ENCODE measurements at places on chromosomes 1 and 21.

DNA sequence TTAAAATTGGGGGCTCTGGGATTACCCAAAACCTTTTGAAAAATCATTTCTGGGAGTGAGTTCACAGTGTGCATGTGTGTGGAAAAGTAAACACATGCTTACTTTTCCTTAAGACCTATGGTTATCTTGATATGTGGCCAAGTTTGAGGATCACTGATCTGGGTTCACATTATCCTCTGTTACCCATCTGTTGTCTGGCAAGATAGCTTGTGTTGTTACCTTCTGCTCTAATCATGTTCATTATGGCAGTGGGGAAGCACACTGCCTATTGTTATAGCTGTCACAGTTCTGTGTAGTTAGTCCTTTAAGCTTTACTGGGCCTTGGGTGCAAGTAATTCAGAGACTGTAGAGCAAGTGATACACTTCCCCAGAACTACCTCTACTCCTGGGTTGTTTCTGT lies 5.0 kb downstream of the CTBS start:
- no peak for DNase-seq

- DNase-seq, result no peak
Observed at GRCh38 chr1:85452948-85453347, 12.0 kb downstream of the DDAH1 start.

GRCh38 chr1:8019229-8019620 lies 6.9 kb downstream of the ERRFI1 start:
- DNase-seq, result no peak

DNA sequence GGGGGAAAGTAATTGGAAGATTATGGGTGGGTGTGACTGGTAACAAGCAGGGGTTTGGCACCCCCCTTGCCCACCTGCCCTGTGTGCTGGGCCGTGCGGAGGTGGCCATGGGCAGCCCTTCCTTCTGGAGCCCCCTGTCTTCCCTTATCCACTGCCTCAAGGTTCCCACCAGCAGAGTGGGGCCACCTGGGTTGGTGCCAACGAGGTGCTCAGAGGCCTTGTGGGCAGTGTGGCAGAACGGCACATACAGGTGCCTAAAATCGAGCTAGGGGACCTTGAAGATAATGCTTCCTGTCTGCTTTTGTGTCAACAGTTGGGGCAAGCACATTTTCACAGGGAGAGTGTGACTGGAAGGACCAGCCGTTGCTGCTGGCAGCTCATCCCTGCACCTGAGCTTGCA lies 161.8 kb downstream of the PCBP3 start:
- DNase-seq, result no peak

DNA sequence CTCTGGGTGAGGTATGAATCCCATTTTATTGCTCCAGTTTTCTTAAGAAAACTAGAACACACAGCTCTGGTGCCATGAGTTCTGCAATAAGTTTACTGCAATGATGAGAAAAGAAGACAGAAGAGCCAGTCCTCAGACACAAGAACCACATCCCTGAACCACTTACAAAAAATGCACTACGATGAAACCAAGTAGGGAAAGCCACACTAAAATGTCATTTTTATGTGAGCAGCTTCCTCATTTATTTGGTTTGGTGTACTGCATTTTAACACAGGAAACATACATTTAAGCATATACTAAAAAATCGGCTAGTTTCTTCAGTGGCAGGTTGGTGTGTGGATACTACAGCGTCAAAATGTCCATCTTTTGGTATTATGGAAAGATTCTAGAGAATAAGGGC lies 95.9 kb downstream of the PTPN14 start:
- DNase-seq, result no peak

DNA sequence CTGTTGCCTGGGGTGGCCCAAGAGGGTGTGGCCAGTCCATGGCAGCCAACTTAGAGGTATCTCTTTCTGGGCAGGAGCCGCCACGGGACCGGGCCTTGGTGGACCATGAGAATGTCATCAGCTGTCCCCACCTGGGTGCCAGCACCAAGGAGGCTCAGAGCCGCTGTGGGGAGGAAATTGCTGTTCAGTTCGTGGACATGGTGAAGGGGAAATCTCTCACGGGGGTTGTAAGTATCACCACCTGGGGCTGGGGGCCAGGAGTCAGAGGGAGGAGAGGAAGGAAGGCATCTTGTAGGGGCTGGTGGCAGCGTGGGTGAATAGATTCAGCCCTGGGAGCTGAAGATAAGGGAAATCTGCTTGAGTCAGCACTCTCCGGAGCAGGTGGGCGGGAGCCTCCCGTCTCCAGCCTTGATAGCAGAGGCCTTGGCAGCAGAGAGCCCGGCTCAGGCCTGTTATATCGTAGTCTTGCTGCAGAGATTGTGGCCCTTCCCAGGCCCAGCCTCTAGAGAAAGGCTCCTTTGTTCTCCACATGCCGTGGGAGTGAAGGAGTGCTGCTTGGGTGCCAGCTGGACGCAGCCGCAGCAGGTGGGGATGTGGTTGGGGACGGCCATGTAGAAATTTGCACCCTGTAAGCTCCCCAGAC lies 25.4 kb downstream of the PHGDH start:
- DNase-seq, result no peak

- no peak for DNase-seq
Observed at GRCh38 chr1:67458663-67459062, 28.5 kb upstream of the SERBP1 start.

DNA sequence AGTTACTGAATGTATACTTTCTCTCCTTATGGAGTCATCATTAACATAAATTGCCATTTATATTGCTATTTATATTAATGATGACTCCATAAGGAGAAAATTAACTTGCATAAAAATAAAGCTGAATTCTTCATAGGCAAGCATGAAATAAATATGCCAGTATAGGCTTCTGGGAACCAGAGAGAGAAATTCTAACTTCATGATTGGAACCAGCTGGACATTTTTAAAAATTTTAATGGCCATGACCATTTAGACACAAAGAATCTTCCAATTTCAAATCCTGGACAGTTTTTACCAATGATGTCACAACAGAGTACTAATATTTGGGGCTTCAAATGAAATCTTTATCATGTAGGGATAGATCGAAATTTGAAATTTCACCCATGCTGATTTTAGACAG lies 268.7 kb downstream of the PTGER3 start:
- no peak for DNase-seq

GRCh38 chr21:43988506-43989230 lies 23.4 kb upstream of the TRAPPC10 start:
- DNase-seq, result no peak

DNA sequence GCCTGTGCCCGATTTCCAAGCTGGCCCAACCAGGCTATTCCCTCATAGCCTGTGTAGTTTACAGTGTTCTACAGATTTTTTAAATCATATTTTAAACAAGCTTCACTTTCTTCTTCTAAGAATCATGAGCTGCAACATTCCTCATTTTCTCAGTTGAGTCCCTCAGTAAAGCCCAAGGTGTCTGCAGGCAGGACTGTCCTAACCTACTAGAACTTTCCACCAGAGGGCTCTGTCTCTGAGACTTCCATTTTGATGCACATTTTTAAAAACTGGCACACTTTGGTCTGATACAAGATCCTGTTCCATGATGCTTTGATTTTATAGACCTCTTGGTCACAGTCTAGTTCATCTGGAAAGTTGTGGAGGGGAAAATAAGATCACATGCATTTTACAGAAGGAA lies 21.6 kb upstream of the SLAMF6 start:
- no peak for DNase-seq

- DNase-seq, result no peak
Observed at GRCh38 chr1:204479387-204480136, 15.0 kb downstream of the PIK3C2B start.

DNA sequence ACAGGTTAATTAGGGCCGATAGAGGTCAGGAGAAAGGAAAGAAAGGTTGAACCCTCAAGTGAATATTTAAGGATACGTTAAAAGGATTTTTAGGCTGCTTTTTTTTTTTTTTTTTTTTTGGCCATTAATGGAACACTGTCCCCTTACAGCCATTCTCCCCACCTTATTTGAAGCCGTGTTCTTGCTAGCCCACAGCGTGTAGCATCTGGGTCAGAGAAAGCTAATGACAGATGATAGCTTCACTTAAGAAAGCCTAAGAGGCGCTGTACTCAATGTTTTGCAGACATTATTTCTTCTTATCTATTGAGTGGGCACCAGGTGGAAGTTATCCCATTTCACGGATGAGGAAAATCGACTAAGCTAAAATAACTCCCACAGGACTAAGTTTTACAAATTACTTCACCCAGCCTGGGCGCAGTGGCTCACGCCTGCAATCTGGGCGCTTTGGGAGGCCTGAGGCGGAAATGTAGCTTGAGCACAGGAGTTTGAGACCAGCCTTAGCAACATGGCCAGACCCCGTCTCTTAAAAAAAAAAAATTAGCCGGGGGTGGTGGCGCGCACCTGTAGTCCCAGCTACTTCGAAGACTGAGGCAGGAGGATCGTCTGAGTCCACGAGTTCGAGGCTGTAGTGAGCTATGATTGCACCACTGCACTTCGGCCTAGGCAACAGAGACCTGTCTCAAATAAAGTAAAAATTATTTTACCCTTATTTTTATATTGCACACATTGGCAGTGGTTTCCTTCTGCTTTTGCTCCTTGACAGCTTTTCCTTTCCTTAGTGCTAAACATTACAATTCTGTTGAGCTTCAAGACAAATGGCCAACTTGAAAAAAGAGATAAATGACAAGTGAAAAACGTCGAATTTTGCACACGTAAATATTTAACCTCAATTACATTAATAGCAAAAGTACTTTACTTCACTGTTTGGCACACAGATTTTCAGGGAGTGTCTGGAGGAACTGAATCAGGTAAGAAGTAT lies 1.1 kb upstream of the PHTF1 start:
- no peak for DNase-seq

- no peak for DNase-seq
Observed at GRCh38 chr21:29481641-29482040, 182.9 kb downstream of the BACH1 start.

DNA sequence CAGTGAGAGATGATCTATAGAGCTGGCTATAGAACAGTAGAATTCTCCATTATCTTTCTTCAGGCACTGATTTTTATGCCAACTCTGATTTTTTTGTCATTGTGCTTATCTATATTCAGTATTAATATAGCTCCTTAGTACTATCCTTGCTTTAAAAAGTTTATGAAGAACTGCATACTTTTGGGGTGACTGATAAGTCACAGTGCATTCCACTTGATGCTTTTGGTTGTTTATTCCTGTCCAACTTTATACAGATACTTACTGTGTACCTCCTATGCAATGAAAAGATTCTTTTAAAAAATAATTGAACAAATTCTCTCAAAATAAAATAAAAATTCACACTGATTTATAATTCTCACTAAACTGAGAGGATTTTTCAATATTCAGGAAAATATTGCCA lies 71.6 kb downstream of the COL24A1 start:
- DNase-seq, result no peak

GRCh38 chr1:48691429-48692001 lies 85.2 kb downstream of the BEND5 start:
- no peak for DNase-seq

DNA sequence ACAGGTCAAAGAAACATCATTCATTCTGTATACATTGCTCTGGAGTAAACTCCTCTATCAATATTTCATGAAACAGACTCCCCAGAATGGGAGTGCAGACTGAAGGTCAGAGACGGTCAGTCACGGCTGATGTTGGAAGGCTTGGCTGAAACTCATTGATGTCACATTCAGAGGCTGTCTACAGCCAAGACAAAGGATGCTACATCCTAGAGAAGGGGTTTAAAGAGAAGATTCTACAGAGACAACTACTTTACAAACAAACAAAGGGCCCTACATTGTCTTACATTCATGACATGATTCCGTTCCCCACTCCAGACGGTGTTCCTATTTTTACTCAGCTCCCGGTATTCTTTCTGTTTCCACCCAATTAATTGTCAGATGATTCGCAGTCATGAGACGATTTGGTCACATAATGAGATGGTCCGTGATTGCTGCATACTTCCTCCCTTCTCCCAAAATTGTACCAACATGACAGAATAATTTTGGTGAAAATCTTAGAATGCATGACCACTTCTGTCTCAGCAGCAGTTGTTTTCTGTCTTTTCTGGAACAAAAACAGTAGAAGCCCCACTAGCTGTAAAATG lies 73.8 kb upstream of the VAV3 start:
- no peak for DNase-seq

DNA sequence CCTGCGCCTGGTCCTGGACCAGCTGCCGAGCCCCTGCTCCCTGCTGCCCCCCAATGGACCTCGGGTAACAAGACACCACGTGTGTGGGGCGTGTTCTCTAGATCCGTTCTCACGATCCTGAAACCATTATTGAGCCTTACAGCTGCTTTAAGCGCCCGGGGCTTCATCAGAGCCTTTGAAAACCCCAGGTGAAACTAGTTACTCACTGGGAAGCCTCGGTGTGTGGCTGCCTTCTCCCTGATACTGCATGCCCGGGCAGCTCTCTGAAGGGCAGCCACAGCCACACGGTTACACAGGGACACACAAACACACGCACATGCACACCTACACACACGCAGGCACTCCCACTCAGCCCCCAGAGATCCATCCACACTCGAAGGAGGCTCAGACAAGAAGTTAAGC lies 5.3 kb downstream of the HES2 start:
- no peak for DNase-seq

- DNase-seq, result no peak
Observed at GRCh38 chr1:153371231-153371630, 4.2 kb downstream of the S100A12 start.

GRCh38 chr1:227748496-227749182 lies 13.4 kb downstream of the SNAP47 start:
- no peak for DNase-seq

DNA sequence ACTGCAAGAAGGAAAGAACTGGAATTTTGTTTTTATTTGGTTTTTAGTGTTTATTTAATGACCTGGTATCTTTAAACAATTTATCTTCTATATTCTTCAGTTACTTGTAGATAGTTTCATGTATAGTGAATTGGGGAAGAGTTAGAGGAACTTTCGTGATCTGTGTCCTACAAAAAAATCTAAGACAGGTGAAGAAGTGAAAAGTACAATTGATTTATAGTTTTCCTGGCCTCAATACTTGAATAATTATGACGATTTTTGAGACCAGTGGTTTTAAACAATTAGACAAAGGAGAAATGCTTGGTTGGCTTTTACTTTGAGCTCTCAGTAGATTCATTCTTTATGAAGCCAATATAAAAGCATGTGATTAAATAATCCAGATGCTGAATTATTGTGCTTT lies 7.5 kb downstream of the MIER1 start:
- DNase-seq, result no peak

DNA sequence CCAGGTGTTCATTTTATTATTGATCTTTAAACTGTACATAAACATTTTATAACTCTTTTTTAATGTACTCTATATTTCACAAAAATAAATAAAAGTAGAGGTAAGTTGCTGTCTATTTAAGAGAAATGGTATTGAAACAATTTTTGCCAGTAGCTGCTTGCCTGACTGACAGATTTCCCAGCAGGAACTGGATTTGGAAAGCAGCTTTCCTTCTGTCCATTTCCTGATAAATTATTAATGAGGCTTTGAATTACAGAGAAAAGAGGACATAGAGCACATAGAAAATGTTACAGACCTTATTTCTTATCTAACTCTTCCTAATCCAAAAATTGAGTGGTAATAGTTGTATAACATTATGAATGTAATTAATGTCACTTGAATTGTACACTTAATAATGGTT lies 79.7 kb upstream of the BCL10 start:
- DNase-seq, result no peak

GRCh38 chr1:233004451-233004850 lies 54.0 kb downstream of the NTPCR start:
- no peak for DNase-seq

GRCh38 chr1:232238009-232238408 lies 391.9 kb downstream of the SIPA1L2 start:
- no peak for DNase-seq
